ENCODE measurements at places on chromosomes 5 and 9.

GRCh38 chr9:82604947-82605656, 457.8 kb downstream of the RASEF start:
- no peak for DNase-seq

DNA sequence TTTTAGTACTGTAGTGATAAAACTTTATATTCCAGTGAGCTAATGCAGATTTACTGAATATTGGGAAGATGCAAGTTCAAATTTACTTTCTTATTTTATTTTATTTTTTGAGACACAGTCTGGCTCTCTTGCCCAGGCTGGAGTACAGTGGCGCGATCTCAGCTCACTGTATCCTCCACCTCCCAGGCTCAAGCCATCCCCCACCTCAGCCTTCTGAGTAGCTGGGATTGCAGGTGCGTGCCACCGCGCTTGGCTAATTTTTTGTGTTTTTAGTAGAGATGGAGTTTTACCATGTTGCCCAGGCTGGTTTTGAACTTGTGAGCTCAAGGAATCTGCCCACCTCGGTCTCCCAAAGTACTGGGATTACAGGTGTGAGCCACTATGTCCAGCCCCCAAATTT, 9.9 kb downstream of the PHAX start:
- DNase-seq, result no peak

DNA sequence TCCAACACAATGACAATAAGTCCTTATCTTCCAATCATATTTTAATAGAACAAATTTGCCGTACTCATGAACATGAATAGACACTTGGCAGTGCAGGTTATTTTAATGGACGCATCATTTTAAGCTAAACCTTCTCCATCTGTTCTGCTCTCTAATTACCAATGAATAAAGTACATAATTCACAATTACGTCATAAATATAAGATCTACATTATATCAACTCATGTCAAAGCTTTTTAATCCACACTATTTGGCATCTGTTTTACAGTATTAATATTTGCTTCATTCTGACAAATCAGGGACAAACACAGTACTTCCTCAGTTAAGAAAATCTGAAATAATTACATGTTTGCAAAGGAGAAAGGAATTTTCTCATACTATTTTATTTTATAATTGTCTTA, 344.1 kb upstream of the DMAC1 start:
- DNase-seq, result no peak

- no peak for DNase-seq
These were observed 116.5 kb upstream of the MSX2 start for GRCh38 chr5:174607916-174608315.

GRCh38 chr5:145236983-145237382, 598.2 kb downstream of the PRELID2 start:
- DNase-seq, result no peak

DNA sequence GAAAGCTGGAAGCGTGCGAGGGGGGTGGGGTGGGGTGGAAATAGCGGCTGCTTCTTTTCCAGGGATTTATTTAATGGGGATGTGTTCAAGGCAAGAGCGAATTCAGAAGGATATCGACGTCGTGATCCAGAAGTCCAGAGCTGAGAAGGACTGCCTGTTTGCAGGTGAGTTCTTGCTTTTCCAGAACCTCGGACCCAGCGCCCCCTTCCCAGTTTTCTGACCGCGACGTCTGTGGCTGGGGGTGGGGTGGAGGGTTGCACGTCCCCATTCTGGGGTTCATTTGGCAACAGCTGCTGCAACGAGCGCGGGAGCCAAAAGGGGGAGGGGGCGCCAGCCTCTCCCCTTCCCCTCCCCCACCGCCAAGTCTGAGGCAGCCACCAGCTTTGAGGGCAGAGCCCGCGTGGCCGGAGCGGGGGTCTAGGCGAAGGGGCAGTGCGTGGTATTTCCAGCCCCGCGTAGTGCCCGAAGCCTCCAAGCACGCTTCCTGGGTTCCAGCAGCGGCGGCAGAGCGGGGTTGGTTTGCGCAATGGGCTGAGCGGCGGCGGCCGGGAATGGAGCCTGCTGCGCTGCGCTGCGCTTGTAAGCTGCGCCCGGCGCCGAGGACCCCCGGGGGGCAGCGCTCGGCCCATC, 701 bp downstream of the PARP8 start:
- DNase-seq, result peak; percentile 71

- DNase-seq, result no peak
These were observed 9.7 kb downstream of the SH3TC2 start for GRCh38 chr5:149053072-149053695.

GRCh38 chr5:129652349-129653056, 95.4 kb upstream of the MINAR2 start:
- DNase-seq, result no peak

DNA sequence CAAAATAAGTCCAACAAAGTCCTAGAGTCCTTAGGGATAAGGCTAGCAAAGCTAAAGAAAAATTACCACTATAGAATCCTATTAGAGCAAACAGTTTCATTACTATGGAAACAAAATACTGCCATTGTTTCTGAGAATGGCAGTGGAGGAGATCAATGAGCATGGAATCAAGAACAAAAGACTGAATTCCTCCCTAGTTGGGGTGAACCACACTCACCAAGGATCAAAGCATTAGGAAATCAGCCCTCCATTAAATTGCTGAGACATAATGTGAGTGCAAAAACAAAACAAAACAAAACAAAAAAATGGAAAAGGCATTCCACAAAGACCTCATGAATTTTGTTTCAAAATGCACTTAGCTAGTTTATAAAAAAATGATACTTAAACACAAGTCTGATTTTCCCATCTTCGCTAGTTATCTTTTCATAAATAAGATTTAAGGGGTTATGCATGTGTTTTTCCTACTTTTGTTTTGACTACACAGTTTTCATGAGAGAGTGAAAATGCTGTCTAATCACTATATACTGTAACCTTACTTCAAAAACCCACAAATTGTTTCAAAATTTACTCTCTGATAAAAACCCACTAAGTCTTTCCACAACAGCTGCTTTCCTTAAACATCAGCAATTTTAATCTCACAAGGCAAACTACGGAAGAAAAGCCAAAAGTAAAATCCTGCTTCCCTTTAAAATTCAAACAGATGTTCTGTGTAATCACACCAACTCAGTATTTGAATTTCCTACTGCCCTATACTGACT, 9.7 kb downstream of the SERINC5 start:
- DNase-seq, result no peak
